Thymus (tissue), 14 donors: ENCODE measurements at places on chromosomes 11 and 22.

DNA sequence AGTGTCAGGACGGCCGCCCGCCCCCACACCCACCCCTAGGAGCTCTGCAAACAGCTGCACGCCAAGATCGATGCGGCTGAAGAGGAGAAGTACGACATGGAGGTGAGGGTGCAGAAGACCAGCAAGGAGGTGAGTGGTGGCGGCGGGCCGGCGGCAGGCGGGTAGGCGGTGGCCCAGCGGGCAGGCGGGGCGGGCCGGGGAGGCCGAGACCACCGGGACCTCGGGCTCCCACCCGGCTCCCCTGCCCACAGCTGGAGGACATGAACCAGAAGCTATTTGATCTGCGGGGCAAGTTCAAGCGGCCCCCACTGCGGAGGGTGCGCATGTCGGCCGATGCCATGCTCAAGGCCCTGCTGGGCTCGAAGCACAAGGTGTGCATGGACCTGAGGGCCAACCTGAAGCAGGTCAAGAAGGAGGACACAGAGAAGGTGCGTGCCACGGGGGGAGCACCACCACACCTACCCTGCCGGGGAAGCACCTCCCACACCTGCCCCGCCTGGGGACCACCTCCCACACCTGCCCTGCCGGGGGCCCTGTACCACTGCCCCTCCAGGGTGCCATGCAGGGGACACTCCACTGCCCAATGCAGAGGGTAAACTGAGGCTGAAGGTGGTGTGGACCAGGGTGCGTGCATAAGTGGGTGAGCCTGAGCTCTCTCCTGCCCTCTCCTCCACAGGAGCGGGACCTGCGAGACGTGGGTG is 2.1 kb downstream of the TNNI2 start:
- DNase-seq, result no peak

GRCh38 chr11:103450241-103450640 is 341.0 kb downstream of the DYNC2H1 start:
- no peak for DNase-seq

DNA sequence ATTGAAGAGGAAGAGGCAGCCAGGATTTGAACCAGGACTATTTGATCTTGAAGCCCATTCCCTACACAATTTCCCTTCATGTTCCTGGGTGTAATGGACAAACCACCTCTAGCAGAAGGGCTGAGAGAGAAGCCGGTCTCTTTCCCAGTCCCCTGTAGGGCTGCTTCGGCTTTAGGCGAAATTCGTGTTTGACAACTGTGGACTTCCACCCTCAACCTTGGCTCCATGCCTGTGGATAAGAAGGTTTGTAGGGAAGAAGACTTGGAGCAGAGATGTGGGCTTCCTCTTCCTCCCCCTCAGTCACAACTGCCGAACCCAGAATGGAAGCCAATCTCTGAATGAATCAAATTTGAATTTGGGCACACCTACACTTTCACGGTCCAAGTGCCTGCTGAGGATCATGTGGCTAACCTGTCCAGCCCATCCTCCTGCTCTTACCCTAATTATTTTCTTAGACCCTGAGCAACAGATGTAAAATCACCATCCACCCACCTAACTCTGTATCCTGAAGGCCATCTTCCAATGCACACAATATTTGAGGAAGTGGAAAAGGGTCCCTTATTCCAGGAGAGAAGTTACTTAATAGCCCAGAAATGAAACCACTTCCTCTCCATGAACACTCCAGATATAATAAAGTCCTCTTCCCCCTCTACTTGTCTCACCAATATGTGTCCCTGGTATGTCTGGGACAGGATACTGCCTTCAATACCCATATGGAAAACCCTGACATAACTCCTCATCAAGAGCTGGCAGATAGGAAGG is 10.1 kb upstream of the SCN2B start:
- DNase-seq, result no peak

- no peak for DNase-seq
Measured at GRCh38 chr22:27670701-27671412, 130.7 kb downstream of the MN1 start.

GRCh38 chr22:18116634-18117033 is 6.0 kb downstream of the TUBA8 start:
- no peak for DNase-seq

- DNase-seq, result no peak
Measured at GRCh38 chr11:117175781-117176180, 2.8 kb upstream of the SIDT2 start.

GRCh38 chr11:123040111-123040432 is 21.9 kb downstream of the HSPA8 start:
- no peak for DNase-seq

- no peak for DNase-seq
Measured at GRCh38 chr22:30241576-30242371, 4.8 kb downstream of the LIF start.

DNA sequence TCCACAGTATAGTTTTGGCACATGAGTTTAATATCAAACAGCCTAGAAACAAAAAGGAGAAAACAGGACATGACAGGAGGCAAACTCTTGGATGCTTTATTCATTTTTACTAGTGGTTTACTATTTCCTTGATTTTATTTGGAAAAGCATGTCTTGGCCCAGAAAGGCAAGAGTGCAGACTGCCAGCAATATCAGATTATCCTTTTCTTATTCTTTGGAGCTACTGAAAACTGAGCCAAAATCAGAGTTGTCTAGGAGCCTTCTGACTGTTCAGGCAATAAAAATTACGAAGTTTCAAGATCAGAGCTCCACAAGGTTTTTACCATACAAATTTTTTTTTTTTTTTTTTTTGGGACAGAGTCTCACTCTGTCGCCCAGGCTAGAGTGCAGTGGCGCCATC is 16.0 kb downstream of the CELF1 start:
- DNase-seq, result no peak

- DNase-seq, result no peak
Measured at GRCh38 chr11:60777572-60777971, 7.6 kb upstream of the MS4A10 start.

DNA sequence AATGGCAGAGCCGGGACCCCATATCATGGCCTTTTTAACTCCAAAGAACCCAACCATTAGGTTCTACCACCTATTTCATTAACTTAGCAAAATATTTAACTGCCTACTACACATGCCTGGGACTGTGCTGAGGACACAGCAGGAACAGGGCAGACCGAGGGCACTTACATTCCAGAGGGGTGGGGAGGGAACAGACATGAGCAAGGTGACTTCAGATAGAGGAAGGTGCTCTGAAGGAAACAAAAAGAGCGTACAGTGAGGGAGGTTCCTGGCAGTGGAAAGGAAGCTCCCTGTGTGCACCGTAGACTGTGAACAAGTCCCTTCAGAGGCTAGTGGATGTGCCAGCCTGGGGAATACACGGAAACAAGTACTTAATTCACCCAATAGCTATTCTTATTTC is 82.8 kb downstream of the NAT10 start:
- no peak for DNase-seq

DNA sequence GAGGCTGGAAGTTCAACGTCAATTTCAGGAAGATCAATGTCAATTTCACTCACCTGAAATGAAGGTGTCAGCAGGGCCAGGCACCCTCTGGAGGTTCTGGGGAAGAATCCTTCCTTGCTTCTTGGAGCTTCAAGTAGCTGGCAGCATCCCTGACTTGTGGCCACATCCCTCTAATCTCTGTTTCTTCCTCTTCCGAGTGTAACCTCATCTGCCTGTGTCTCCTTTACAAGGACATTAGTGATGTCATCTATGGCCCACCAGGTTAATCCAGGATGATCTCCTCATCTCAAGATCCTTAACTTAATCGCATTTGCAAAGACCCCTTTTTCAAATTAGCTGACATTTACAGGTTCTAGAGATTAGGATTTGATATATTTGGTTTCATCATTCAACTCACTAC is 240.8 kb upstream of the MTNR1B start:
- DNase-seq, result no peak

- DNase-seq, result no peak
Measured at GRCh38 chr11:103806130-103806895, 230.1 kb upstream of the DDI1 start.

GRCh38 chr11:127674754-127675153 is 674.2 kb upstream of the KIRREL3 start:
- DNase-seq, result no peak

DNA sequence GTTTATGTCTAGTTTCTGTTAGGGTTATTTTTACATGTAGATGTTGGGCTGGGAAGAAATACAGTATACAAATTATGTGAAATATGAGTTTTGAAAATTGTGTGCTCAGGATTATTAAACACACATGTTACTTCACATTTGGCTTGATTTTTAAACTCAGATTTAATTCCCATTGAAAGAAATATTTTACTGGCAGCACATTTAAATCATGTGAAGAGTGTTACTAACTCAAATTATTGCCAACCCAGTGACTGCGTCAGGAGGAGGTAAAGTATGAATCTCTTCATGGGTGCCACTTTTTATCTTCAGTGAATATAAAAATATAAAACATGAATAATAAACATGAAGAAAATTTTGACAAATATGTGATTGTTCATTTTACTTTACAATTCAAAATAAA is 457.5 kb upstream of the CCDC179 start:
- no peak for DNase-seq

- DNase-seq, result no peak
Measured at GRCh38 chr11:69841859-69842698, 22.9 kb upstream of the FGF3 start.

DNA sequence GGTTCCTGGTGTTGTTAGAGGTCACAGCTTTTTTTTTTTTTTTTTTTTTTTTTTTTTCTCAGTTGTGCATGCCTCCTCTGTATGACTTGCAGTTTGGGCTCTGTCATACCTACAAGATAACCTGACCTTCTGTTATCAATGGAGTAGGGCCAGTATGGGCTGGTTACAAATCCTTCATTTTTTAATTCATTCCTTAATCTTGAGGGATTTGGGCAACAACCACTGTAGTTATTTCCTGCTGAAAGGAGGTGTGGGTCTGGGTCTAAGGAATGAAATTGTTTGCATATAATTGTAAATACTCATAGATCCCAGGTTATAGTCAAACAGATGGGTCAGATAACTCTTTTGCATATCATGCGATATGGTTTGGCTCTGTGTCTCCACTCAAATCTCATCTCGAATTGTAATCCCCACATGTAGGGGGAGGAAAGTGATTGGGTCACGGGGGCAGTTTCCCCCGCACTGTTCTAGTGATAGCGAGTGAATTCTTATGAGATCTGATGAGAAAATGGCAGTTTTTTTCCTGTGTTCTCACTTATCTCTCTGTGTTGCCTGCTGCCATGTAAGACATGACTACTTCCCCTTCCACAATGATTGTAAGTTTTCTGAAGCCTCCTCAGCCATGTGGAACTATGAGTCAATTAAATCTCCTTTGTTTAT is 14.1 kb upstream of the GLYAT start:
- DNase-seq, result no peak

- DNase-seq, result no peak
Measured at GRCh38 chr11:131136486-131136885, 220.2 kb upstream of the SNX19 start.

GRCh38 chr11:5550440-5551095 is 2.2 kb upstream of the OR52H1 start:
- DNase-seq, result no peak

DNA sequence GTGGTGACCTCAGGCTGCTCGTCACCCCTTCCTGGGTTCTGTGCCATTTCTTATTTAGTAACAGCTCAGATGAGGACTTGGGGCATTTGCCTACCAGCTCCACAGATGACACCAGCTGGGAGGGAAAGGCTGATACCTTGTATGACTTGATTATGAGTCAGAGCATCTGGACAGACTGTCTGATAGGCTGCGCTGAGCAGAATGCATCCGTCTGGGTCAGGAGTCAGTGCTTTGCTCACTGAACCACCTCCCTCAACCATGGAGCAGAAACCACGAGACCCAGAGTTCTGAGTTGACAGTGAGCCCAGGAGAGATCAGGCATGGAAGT is 6.8 kb downstream of the ST14 start:
- no peak for DNase-seq

GRCh38 chr11:109958821-109959166 is 134.4 kb upstream of the ZC3H12C start:
- no peak for DNase-seq

DNA sequence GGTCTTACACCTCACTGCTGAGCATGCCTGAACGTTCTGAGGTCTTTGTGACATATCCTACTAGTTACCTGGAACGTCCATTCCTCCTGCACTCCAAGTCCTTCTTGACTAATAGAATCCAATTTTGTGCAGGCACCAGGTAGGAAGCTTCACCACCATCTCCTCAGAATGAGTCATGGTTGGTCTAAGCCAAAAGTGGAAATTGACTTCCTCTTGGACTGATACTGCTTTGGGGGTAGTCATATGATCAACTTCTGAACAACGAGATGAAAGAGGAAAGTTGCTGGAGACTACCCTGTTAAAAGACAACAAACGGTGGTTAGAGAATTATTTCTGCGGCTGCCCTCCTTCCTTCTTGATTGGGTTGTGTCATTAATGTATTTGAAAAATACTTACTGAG is 374.2 kb upstream of the LARGE1 start:
- DNase-seq, result no peak

GRCh38 chr11:112401036-112401769 is 140.5 kb upstream of the PLET1 start:
- no peak for DNase-seq

DNA sequence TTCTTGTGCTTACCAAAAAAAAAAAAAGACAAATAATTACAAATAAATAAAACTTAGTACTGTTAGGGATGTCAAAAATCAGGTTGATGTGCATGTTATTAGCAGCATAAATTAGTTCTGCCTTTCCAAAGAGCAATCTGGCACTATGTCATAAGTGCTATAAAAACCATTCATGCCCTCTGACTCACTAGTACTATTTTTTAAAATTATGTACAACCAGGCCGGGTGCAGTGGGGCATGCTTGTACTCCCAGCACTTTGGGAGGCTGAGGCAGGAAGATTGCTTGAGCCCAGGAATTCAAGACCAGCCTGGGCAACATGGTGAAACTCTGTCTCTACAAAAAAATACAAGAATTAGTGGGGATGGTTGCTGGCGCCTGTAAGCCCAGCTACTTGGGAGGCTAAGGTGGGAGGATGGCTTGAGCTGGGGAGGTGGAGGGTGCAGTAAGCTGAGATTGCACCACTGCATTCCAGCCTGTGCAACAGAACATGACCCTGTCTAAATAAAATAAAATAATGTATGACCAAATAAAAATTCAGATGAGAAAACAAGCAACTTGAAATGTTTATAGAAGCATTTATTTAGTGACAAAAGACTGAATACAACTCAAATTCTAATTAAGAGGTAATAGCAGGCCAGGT is 25.3 kb downstream of the UEVLD start:
- no peak for DNase-seq

DNA sequence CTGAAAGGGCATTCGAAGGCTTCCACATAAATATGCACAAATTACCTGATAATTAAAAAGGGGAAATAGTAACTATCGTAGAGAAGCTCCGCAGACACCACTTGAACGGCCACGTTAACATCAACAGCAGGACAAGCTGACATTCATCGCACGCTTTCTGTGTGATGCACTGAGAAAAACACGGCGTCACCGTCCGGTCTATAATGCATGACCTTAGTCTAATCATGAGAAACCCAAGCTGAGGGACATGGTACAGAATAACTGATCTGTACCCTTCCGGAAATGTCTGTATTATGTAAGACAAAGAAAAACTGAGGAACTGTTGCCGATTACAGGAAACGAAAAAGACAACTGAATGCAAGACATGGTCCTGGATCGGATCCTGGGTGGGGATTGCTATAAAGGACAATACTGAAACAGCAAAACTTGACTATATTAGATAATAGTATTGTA is 678 bp upstream of the RANGAP1 start:
- peak; percentile 61 for DNase-seq

- DNase-seq, result no peak
Measured at GRCh38 chr11:104015649-104016415, 20.6 kb upstream of the DDI1 start.
